ENCODE measurements at places on chromosomes 2 and 18.

GRCh38 chr2:233821709-233822100 lies 32.6 kb downstream of the HJURP start:
- no peak for DNase-seq

DNA sequence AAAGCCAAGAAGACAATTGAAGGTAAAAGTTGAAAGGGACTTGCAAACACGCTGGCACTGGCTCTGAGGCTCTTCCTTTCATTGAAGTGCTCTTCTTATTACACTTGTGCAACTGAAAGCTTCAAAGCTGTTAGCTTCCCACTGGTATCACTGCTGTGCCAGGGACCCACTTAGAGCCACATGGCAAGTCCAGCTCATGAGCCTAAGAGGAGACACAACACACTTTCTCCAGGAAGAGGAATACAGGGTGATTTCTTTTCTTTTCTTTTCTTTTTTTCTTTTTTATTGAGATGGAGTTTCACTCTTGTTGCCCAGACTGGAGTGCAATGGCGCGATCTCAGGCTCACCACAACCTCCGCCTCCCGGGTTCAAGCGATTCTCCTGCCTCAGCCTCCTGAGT lies 218.2 kb downstream of the ATAD2B start:
- no peak for DNase-seq

DNA sequence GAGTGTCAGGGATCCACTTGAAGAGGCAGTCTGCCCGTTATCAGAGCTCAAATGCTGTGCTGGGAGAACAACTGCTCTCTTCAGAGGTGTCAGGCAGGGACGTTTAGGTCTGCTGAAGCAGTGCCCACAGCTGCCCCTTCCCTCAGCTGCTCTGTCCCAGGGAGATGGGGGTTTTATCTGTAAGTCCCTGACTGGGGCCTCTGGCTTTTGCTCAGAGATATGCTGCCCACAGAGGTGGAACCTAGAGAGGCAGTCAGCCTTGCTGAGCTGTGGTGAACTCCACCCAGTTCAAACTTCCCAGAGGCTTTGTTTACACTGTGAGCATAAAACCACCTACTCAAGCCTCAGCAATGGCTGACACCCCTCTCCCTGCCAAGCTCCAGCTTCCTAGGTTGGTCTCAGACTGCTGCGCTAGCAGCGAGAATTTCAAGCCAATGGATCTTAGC lies 38.1 kb downstream of the PLEK start:
- DNase-seq = peak; percentile 18

- no peak for DNase-seq
Observed at GRCh38 chr2:195307751-195308150, 349.3 kb upstream of the SLC39A10 start.

- no peak for DNase-seq
Observed at GRCh38 chr2:18066894-18067293, 188.4 kb downstream of the KCNS3 start.

- DNase-seq = no peak
Observed at GRCh38 chr2:142876423-142876822, 1.0 kb upstream of the KYNU start.

GRCh38 chr2:144827404-144827803 lies 307.5 kb upstream of the ZEB2 start:
- DNase-seq = no peak

GRCh38 chr2:64587561-64587960 lies 63.4 kb downstream of the AFTPH start:
- no peak for DNase-seq

GRCh38 chr2:129247751-129248150 lies 731.7 kb upstream of the RAB6C start:
- no peak for DNase-seq

GRCh38 chr2:222730366-222730999 lies 59.0 kb downstream of the MOGAT1 start:
- no peak for DNase-seq

GRCh38 chr2:88669482-88670214 lies 21.8 kb upstream of the RPIA start:
- DNase-seq = peak; percentile 53

GRCh38 chr2:110678457-110679336 lies 834 bp upstream of the BUB1 start:
- peak; percentile 26 for DNase-seq

DNA sequence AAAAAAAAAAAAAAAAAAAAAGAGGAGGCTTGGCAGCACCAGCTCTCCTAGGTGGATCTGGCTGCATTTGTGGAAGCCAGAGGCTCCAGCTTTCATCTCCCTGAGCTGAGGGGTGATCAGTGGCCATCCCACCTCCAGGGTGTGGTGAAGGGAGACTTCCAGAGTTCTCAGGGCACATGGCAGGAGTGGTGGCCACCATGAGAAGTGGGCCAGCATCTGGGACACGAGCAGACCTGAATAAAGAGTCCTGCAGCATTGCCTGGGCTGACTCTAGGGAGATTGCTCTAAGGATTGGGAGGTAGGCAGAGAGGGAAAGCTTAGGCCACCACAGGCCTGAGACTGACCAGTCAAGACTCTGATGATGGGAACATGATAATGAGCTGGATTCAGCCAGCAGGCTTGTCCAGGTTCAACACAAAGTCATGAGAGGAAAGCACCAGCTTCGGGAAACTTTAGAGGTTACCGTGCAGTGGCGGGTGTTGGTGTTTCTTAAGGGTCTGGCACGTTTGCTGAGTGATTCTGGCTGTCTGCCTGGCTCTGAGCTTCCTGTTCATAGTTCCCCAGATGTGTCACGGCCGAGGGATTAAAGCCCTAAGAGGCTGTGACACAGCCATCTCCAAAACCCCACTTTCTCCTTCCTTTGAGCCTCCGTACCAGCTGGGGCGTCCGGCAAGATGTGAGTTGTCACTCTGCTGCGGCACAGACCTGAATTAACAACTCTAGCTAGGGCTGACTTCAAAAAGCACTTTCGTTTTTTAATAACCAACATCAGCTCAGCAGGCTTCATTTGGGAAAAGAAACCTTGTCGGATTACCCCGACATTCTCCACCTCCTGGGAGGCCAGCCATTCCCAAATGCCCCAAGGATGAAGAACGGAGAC lies 38.3 kb upstream of the IL1R1 start:
- DNase-seq = peak; percentile 89

DNA sequence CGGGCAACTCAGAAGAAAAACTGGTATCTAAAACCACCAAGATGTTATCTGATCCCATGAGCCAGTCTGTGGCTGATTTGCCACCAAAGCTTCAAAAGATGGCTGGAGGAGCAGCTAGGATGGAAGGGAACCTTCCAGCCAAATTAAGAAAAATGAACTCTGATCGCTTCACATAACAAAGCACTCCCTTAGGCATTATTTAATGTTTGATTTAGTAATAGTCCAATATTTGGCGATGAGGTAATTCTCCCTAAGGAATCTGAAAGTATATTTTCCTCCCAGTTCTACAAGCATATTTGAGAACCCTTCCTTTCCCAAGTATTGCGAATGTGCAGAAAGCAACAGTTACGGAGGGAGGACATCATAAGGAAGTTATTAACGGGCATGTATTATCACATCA lies 156.6 kb downstream of the KCNJ3 start:
- no peak for DNase-seq

- DNase-seq = no peak
Observed at GRCh38 chr18:61350578-61350977, 17.3 kb downstream of the CDH20 start.

DNA sequence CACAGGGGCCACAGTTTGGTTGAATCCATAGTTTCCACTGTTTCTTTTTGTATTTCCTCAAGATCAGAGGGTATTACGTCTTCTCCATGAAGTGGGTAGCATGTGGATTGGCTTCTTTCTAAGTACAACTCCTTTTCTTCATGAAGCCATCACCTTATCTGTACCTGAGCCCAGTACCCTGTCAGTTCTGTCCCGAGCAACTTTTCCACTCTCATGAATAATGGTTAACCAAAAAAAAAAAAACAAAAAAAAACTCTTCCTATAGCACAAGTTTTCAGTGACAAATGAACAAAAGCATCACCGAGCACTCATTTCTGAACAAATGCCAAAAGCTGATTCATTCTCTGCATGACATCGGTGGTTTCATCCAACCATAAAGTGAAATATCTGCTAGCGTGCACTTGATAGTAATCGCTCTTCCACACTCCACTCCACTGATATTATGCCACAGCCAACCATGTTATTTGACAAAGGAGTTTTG lies 53.0 kb upstream of the CCDC150 start:
- peak; percentile 77 for DNase-seq

GRCh38 chr2:215931256-215931903 lies 82.0 kb downstream of the MREG start:
- DNase-seq = peak; percentile 85

DNA sequence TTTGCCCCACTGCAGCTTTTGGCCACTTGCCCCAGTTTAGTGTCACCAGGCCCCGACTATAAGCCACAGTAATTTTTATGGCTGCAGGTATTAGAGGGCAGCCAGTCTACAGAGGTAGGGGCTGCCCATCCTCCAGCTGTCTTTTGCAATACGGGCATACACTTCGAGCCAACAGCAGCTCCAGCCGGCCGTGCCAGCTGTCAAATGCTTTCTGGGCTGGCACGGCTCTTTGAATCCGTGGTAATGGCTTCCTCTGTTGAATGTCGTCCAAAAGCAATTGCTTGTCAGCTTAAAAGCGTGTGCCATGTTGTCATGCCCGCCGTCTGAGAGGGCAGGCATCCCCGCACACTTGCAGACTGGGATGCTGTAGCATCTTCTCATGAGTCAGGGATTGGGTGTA lies 41.3 kb downstream of the BCL2L11 start:
- peak; percentile 91 for DNase-seq

GRCh38 chr2:217935901-217936684 lies 66.7 kb downstream of the TNS1 start:
- DNase-seq = peak; percentile 52

DNA sequence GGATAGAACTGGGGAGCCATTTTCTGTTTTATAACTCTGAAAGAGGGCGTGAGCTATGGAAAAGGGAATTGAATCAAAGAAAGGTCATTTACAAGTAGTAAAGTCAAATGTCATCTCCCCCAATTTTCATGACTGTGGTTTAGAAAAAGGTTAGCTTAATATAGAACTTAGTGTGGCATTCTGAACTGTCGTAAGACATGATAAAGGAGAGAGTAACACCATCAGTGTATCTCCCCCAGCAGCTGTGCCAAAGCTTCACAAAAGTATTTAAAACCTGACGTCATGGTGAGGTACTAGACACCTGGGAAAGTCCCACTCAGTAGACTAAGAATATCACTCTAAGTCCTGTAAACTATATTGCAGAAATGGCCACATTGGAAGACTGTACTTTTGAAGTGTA lies 5.8 kb upstream of the IKZF2 start:
- DNase-seq = no peak

DNA sequence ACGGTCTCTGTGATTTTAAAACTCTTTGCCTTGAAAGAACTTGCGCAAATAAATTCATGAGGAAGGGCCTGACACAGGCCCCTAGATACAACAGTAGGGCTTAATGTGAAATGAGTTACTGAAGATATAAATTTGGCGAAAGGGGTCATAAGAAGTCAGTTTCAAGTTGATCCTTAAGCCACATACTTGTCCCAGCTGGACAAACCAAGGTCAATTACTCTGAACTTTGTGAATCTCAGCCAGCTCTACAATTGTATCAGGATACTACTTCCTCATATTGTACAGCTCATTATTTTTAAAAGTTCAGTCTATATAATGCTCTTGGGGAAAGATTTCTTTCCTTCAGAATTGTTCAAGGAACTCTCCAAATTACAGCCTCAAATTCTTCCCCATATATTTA lies 432.8 kb downstream of the METTL4 start:
- DNase-seq = no peak

GRCh38 chr18:29161429-29161828 lies 984.5 kb upstream of the CDH2 start:
- DNase-seq = no peak

DNA sequence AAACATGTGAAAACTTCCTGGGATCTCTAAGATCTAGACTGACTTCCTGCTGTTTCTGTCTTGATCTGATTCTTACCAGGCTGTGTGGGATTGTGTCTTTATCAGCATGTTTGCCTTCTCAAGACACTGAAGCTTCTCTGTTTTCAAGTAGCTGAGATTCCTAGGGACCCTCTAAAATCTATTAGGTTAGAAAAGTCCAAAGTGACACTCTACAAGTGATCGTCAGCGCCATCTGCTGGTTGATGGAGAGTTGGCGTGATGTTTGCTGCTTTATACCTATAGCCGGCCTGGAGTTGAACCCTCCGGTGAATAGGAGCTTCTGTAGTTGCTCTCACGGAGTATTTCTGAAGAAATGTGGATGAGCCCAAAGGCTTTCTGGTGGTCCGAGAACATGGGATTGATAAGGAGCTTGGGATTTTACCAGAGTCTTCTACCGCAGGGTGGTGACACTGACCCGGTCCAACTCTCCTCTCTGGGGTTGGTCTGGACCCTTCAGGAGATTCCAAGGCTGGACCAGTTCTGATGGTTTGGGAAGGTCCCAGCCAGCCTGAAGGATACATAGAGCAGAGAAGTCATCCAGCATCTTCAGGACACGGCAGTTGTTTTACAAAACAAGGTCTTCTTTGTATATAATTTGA lies 96.0 kb upstream of the TTC39C start:
- DNase-seq = peak; percentile 85

DNA sequence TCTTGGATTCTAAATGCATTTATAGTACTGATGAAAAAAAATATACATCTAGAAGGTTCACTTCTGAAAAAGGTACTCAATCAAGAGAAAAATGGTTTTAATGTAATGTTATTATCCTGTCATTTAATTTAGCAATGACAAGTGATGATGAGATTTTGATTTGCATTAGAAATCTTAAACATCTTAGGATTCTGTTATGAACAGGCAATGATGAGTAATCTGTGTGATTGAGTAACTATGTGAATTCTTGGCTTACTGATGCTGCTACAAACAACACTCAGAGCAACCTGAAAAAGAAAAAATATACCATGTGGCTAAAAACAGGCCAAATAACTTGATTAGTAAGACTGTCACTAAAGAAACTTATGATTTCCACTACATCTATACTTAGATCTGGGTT lies 30.1 kb downstream of the RBKS start:
- no peak for DNase-seq

DNA sequence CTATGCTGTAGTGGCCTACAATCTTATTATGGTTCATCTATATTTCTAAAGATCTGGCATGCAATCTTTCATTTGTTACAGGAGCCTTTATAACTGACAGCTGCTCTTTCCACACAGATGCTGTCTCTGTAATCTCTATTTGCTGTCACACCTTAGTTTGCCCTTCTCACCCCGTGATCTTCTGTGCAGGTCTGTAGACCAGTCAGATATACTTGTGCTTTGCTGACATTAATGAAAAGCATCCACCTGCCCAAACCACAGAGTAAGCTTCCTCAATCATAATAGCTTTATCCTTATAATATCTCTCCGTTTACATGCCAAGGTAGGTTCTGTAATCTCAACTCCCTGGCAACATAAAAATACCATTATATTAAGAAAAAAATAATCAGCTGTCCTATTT lies 122.4 kb downstream of the GRB14 start:
- DNase-seq = no peak

DNA sequence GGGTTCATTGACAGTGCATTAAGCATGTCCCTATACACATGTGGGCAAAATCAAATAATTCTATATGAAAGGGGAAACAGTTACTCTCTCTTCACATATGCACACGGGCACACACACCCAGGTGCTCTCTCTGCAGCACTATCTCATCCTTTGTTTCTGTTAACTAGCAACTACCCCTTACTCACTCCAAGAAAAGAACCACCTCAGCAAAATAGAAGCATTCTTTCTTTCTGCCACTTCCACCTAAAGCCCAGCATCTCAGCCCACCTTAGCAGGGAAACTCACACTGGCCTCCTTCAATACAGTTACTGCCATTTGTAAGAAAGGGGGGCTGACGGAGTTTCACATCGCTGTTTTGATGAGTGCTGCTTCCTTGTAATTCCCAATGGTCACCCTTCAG lies 216.3 kb upstream of the ID2 start:
- DNase-seq = no peak

GRCh38 chr2:134224005-134224404 lies 29.9 kb upstream of the MGAT5 start:
- DNase-seq = no peak
